ENCODE measurements at places on chromosomes 16 and 17.

DNA sequence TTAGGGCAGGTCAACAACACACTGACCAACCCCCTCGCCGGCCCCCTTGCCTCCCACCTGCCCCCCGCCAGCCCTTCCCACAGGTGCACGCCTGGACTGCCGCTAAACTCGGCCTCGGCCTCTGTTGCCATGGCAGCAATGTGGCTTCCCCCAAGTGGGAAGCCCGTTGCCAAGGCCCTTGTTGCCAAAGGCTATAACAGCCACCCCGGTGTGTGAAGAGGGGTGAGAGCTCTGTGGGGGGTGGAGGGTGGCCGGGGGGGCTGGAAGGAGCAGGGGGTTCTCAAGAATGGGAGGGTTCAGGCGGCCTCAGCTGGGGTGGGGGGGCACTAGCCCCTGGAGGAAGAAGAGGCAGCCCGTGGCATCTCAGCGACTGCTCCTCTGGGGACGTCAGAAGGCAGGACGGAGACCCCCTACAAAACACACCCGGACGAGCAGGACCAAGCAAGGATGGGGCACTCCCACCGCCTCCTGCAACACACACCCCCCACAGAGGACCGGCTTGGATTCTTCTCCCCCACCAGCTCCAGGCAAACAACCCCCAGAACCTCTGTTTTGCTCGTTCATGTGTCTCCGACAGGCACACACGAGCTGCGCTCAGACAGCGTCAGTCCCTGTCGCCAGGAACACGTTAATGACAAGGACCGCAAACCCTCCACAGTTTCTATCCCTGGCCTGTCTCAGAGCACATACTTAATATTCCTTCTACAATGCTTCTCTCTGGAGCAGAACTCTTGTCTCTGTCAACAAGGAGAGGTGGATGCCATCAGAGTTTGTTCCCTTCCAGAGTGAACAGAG, 55.7 kb downstream of the ABR start:
- no peak overlapping the region for H3K27ac ChIP-seq
- H3K4me3 ChIP-seq, result no peak overlapping the region
- DNase-seq, result peak; percentile 36
- H3K27me3 ChIP-seq, result peaks cover 2% of the 10 kb centered on the region
- peaks cover 9% of the 10 kb centered on the region for H3K36me3 ChIP-seq

GRCh38 chr16:11596572-11597226, 10.0 kb upstream of the LITAF start:
- H3K36me3 ChIP-seq, result no peaks in the 10 kb centered on the region
- no peak overlapping the region for H3K4me3 ChIP-seq
- no peak overlapping the region for H3K27ac ChIP-seq
- DNase-seq, result no peak
- no peaks in the 10 kb centered on the region for H3K27me3 ChIP-seq

- no peaks in the 10 kb centered on the region for H3K36me3 ChIP-seq
- H3K4me3 ChIP-seq, result no peak overlapping the region
- H3K27me3 ChIP-seq, result peaks cover 14% of the 10 kb centered on the region
Measured at GRCh38 chr16:86971251-86971650, 345.9 kb downstream of the C16orf95 start.

- H3K27me3 ChIP-seq, result no peaks in the 10 kb centered on the region
- DNase-seq, result no peak
Measured at GRCh38 chr17:72369366-72369765, 248.5 kb downstream of the SOX9 start.

DNA sequence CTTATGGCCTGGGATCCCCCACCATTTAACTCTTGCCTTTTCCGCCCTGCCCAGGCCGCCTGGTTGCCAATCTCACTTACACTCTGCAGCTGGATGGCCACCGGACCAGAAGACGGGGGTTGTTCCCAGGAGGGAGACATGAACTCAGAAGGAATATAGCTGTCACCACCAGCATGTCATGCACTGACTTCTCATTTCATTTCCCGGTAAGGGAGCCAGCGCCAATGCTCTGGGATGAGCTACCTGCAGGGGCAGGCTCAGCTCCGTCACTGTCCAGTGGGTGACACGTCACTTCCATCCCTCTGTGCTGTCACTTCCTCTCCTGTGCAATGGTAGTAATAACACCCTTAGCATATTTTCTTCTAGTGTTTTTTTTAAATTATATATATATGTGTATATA, 26.7 kb downstream of the ITGAL start:
- no peak overlapping the region for H3K27ac ChIP-seq
- H3K27me3 ChIP-seq, result peaks cover 4% of the 10 kb centered on the region
- H3K36me3 ChIP-seq, result no peaks in the 10 kb centered on the region
- H3K4me3 ChIP-seq, result no peak overlapping the region

GRCh38 chr16:75198135-75198600, 8.8 kb downstream of the CTRB2 start:
- no peaks in the 10 kb centered on the region for H3K27me3 ChIP-seq
- peaks cover 9% of the 10 kb centered on the region for H3K4me1 ChIP-seq
- no peak overlapping the region for H3K27ac ChIP-seq

- H3K36me3 ChIP-seq, result peaks cover 57% of the 10 kb centered on the region
- no peaks in the 10 kb centered on the region for H3K27me3 ChIP-seq
- H3K27ac ChIP-seq, result peak overlapping the region; percentile 78
- DNase-seq, result no peak
Measured at GRCh38 chr17:37098910-37099664, 150.3 kb downstream of the AATF start.

GRCh38 chr16:72974142-72974769, 73.7 kb downstream of the ZFHX3 start:
- H3K27me3 ChIP-seq, result no peaks in the 10 kb centered on the region
- H3K27ac ChIP-seq, result no peak overlapping the region
- no peaks in the 10 kb centered on the region for H3K4me1 ChIP-seq
- no peak overlapping the region for H3K4me3 ChIP-seq

- H3K4me1 ChIP-seq, result peaks cover 3% of the 10 kb centered on the region
- no peak overlapping the region for H3K4me3 ChIP-seq
- H3K27ac ChIP-seq, result no peak overlapping the region
- no peaks in the 10 kb centered on the region for H3K36me3 ChIP-seq
Measured at GRCh38 chr16:29643596-29643995, 19.5 kb upstream of the SPN start.

GRCh38 chr17:68704871-68705713, 103.9 kb upstream of the FAM20A start:
- H3K27ac ChIP-seq, result no peak overlapping the region
- no peak overlapping the region for H3K4me3 ChIP-seq
- no peaks in the 10 kb centered on the region for H3K27me3 ChIP-seq
- H3K4me1 ChIP-seq, result peaks cover 8% of the 10 kb centered on the region
- DNase-seq, result no peak
- H3K36me3 ChIP-seq, result no peaks in the 10 kb centered on the region

- DNase-seq, result no peak
- H3K4me3 ChIP-seq, result peak overlapping the region; percentile 65
- H3K27me3 ChIP-seq, result peaks cover 37% of the 10 kb centered on the region
- no peak overlapping the region for H3K27ac ChIP-seq
- peaks cover 13% of the 10 kb centered on the region for H3K4me1 ChIP-seq
Measured at GRCh38 chr17:64130559-64131001, 636 bp upstream of the ERN1 start.

DNA sequence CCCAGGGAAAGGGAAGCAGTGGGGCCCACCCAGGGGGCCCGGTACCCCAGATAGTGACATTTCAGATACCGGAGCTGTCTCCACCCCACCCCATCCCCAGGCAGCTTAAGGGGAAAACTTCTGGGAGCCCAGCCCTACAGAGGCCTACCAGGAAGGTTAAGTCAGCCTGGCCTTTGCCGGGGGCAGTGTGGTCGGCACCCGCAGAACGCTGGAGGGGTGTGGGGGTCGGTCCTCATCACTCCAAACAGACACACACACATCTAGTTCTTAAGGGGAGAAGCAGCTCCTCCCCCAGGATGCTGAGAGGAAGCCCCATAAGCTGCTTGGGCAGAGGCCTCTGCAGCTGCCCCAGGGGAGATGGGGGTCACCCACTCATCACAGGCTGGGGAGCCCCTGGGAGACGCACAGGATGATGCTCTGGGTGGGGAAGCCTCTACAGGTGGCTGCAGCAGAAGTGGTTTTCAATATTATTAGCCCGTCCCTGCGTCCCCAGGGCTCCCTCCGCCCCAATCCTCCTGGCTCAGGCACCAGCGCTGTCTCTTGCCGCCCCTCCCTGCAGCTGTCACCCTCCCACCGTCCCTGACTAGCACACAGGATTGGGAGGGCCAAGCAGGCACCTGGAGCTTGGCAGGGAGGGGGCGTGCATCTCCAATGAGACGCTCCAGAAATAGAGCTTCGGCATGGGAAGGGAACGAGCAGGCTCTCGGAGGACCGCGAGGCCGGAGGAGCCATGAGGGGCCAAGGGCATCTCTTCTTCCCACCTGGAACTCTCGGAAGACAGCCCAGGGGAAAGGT, 1.4 kb upstream of the ABR start:
- peaks cover 20% of the 10 kb centered on the region for H3K4me1 ChIP-seq
- no peak overlapping the region for H3K27ac ChIP-seq
- H3K36me3 ChIP-seq, result no peaks in the 10 kb centered on the region
- H3K4me3 ChIP-seq, result peak overlapping the region; percentile 50
- peak; percentile 66 for DNase-seq

GRCh38 chr17:1480747-1481465, 11.6 kb downstream of the MYO1C start:
- DNase-seq, result no peak
- no peak overlapping the region for H3K27ac ChIP-seq
- H3K27me3 ChIP-seq, result no peaks in the 10 kb centered on the region

DNA sequence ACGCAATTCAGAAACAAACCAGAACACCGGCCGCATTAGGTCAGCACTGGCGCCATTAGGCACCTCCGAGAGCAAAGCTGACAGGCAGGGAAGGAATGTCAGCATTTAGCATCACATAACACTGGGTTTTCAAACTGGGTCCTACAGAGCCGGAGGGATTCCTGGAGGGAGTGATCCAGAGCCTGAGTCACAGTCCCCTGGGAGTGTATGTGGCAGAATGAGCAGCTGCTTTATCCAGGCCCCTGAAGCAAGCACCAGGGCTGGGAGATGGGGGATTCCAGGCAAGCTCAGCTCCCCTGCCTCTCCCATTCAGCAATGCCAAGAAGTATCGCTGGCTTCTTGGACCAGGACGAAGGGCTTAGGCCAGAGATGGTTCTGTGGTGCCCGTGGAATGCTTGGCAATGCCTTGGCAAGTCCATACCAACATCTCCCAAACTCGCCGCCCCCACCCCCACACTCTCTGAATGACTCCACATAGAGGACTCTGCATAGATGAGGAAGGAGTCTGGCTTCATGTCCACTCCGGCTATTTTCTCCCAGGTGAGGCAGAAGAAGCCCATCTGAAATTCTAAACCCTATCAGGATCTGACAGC, 20.4 kb downstream of the GAS7 start:
- H3K27me3 ChIP-seq, result no peaks in the 10 kb centered on the region
- H3K27ac ChIP-seq, result no peak overlapping the region
- no peak overlapping the region for H3K4me3 ChIP-seq
- DNase-seq, result peak; percentile 52

- DNase-seq, result no peak
- H3K27me3 ChIP-seq, result peaks cover 10% of the 10 kb centered on the region
- peaks cover 11% of the 10 kb centered on the region for H3K36me3 ChIP-seq
- H3K27ac ChIP-seq, result no peak overlapping the region
- H3K4me1 ChIP-seq, result peaks cover 20% of the 10 kb centered on the region
Measured at GRCh38 chr17:77873500-77874302, 84.8 kb upstream of the TNRC6C start.

- H3K27me3 ChIP-seq, result no peaks in the 10 kb centered on the region
- no peak overlapping the region for H3K4me3 ChIP-seq
- H3K36me3 ChIP-seq, result no peaks in the 10 kb centered on the region
- H3K27ac ChIP-seq, result no peak overlapping the region
- peaks cover 4% of the 10 kb centered on the region for H3K4me1 ChIP-seq
- no peak for DNase-seq
Measured at GRCh38 chr17:37385474-37385990, 9.7 kb downstream of the C17orf78 start.

- peaks cover 78% of the 10 kb centered on the region for H3K4me1 ChIP-seq
- no peaks in the 10 kb centered on the region for H3K27me3 ChIP-seq
- no peak overlapping the region for H3K4me3 ChIP-seq
- DNase-seq, result no peak
Measured at GRCh38 chr16:49843758-49844157, 12.2 kb downstream of the ZNF423 start.

DNA sequence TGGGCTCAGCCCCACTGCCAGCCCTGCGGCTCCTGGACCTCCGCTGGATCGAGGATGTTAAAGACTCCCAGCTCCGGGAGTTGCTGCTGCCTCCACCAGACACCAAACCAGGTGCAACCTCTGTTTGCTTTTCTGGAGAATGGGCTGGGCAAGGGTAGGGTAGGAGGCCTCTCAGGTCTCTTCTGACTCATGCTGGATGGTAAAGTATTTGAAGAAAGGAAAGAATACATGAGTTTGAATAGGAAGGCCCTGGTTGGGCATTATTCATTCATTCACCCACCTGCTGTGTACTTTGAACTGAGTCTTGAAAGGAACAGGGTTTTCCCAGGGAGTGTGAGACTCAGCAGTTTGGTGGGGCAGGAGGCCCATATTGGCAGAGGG, 6.5 kb upstream of the ORAI3 start:
- H3K27ac ChIP-seq, result no peak overlapping the region
- H3K4me1 ChIP-seq, result peaks cover 18% of the 10 kb centered on the region
- no peak overlapping the region for H3K4me3 ChIP-seq
- peaks cover 44% of the 10 kb centered on the region for H3K36me3 ChIP-seq
- no peak for DNase-seq

GRCh38 chr17:11644265-11645212, 46.3 kb downstream of the DNAH9 start:
- H3K27ac ChIP-seq, result no peak overlapping the region
- H3K36me3 ChIP-seq, result peaks cover 21% of the 10 kb centered on the region
- no peaks in the 10 kb centered on the region for H3K4me1 ChIP-seq
- peaks cover 5% of the 10 kb centered on the region for H3K27me3 ChIP-seq
- peak; percentile 56 for DNase-seq
- no peak overlapping the region for H3K4me3 ChIP-seq

DNA sequence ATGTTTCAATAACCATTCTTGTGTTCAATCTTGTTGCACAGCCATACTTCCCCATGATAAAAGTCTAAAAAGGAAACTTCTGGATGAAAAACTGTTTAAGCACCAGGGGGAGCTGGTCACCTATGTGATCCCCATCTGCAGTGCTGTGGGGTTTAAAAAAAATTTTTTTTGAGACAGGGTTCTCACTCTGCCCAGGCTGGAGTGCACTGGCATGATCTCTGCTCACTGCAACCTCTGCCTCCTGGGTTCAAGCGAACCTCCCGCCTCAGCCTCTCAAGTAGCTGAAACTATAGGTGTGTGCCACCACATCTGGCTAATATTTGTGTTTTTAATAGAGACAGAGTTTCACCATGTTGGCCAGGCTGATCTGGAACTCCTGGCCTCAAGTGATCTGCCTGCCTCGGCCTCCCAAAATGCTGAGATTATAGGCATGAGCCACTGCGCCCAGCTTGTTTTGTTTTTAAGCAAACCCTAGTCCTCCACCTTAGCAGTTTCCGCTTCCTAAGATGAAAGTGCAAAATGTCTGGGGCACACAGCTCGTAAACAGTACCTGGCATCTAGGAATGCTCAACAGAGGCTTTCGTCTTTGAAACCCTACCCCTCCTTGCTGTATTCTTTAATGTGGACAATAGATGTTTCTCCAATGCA, 25.4 kb downstream of the DNAJA2 start:
- H3K36me3 ChIP-seq, result no peaks in the 10 kb centered on the region
- H3K27ac ChIP-seq, result no peak overlapping the region
- H3K4me3 ChIP-seq, result no peak overlapping the region
- DNase-seq, result peak; percentile 24

Measured in WTC11 (cell line).